ENCODE measurements at places on chromosomes 5 and 9.

GRCh38 chr5:133523961-133524586, 88.3 kb downstream of the FSTL4 start:
- no peak for DNase-seq

DNA sequence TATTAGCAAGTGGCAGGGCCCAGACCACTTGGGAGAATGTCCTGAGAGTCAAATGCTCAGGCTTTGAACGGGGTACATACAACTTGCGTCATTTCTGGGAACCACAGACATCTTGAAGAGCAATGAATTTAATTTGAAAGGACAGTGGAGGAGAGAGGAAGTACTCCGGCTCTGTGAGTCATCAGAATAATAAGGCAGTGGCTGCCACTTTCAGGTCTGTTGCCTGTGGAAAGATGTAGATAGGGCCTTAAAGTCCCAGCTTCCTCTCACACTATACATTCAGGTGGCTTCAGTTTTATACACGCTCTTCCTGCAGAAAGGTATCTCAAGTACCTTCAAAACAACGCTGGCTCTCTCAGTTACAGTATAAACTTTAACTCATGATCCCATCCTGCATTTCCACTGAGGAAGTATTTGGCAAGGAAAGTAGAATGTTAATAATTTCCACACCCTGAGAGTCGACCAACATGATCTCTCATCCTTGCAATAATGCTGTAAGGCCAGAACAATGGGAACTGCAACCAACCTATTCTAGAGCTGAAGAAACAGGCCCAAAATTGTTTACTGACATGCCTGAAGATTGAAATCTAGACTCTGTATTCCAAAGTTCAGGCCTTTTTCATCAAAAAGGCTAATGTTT, 6.8 kb upstream of the PRUNE2 start:
- DNase-seq = no peak

- DNase-seq = no peak
Observed at GRCh38 chr9:133227242-133227860, 18.3 kb upstream of the OBP2B start.

GRCh38 chr9:137975527-137975913, 97.9 kb downstream of the CACNA1B start:
- DNase-seq = no peak

GRCh38 chr5:137115152-137115551, 384.0 kb downstream of the SPOCK1 start:
- no peak for DNase-seq

- DNase-seq = no peak
Observed at GRCh38 chr5:81265101-81265500, 32.0 kb downstream of the CKMT2 start.

Measured in HEK293T (cell line).